ENCODE measurements at places on chromosomes 11 and 22.

DNA sequence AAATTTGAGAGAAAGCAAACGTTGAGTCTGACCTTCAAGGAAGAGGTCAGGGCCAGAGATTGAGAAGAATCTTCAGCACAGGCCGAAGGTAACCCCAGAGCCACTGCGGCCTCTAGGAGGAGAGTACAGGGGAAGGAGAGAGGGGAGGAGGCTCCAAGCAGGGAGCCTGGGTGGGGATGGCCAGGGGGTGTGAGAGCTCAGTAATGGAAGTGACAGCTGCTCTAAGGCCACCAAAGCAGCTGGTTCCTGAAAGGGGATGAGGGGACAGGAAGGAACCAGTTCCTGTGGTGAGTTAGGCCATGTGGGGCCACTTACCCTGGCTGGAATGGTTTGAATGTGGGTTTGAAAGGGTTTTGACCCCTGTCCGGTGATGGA, 46.1 kb downstream of the PISD start:
- no peak for DNase-seq

DNA sequence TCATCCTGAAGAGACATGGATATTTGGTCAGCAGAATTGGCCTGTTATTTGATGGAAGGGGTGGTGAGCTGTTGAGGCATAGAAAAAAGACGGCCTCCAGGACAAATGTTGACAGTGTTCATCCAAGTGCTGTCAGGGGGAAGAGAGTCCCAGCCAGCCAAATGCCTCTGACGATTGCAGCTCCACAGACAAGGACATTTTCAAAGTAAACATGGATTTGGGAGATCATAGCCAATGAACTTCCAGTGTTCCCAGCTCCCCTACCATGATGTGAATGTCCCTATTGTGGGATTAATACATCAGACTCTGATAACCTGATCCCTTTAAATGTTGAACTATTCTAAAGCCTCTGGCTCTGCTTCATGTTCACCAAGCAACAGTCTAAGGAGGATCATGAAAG, 31.2 kb upstream of the PSMA1 start:
- DNase-seq, result no peak

GRCh38 chr11:102144357-102145355, 34.4 kb downstream of the YAP1 start:
- no peak for DNase-seq

DNA sequence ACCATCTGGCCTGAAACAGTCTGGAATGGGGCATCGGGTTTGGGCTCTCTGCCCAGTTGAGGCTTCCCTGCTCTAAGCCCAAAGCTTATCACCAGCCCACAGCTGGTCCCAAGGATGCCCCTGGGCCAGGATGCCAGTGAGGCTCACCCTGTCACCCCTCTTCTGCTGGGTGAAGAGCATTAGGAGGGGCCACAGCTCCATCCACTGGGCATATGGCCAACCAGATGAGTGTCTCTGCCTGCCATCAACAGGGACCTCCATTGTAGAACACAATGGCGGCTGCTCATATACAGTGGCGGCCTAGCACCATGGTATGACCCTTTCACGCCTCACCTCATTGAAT, 5.6 kb downstream of the CHST1 start:
- DNase-seq, result no peak

DNA sequence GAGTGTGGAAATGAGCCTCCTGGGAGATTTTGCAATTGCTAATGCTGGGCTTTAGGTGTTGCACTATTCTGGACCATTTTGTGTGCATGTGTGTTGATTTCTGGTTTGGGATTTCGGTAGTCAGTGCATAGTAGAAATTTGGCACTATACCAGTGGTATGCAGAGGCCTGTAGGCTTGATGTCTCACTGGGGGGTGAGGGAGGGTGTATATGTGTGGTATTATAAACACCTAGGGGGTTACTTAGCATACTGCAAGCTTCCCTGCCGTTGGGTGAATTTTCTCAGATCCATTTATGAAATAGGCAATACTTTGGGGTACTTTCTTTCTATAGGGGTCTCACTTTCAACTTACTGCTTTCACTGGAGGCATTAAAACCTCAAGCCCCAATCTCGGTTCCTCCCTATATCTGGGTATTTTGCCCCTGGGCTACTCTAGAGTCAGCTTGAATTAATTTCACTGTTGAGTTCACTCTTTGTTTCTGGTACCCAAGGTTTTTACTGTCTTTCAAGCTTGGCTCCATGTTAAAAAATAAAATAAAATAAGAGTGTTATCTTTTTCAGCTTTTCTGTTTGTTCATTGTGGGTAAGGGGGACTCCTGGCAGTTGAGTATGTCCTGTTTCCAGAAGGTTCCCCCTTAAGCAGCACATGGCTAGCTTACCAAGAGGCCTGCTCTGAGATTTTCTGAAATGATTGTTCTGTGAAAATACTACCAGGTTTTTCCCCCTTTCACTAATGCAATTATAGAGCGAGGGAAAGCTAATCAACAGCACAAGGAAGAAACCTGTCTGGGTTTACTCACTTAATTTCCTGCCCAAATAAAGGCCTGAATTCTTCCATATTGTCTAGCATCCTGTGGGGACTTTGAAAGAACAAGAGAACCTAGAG, 45.8 kb downstream of the PPFIBP2 start:
- DNase-seq, result no peak

DNA sequence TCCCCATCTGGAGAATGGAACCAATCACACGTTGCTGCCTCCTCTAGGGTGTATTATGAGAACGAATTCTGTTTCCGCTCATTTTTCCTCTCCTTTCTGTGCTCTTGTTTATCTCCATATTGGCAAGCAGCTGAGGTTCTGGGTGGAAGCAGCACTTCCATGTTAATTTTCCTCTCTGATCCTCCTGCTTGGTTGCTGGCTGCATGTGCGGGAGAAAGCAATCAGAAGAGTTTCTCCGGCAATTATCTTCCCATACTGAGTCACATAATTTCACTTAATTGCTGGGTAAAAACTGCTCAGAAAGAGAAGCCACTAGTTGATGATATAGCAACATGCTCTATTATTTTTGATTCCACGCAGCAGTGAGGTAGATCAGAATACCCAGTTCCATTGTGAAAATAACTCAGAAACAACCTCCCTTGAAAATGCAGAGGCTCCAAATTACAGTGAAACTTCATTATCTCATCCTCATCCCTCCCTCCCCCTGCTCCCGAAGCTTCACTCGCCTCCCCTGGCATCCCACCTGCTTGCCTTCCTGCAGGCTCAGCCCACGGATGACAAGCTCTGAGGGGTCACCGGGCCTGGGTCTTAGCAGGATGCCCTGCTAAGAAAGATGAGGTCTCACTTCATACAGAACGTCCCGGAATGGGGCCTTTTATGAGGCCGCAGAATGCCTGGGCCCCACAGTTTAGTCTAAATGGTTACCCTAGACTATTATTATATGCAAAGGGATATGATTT, 20.4 kb downstream of the FXYD6 start:
- no peak for DNase-seq

DNA sequence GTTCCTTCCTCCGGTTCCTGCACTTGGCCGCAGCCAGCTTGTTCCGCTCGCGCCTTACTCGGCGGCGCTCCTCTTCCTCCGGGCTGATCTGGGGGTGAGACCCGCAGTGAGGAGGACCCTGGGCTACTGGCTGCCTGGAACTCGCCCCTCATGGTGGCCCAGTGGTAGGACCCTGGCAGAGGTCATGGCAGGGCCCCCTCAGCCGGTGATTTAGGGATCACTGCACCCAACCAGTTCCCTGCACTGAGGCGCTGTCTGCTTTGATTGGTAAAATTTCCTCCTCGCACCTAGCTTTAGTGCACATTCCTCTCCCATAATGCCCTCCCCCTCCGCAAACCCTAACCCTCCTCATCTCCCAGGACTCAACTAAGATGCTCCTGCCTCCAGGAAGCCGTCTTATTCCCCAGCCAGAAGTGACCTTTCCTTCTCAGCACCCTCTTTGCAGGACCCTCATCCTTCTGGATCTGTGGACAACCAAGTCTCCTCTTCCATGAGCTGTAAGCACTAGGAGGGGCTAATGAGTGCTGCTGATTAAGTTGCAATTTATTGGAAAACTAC, 3.6 kb downstream of the CCDC85B start:
- no peak for DNase-seq

GRCh38 chr11:8705146-8705545, 22.6 kb downstream of the RPL27A start:
- no peak for DNase-seq

- DNase-seq, result no peak
These were observed 778 bp downstream of the KDELR3 start for GRCh38 chr22:38468443-38469305.

DNA sequence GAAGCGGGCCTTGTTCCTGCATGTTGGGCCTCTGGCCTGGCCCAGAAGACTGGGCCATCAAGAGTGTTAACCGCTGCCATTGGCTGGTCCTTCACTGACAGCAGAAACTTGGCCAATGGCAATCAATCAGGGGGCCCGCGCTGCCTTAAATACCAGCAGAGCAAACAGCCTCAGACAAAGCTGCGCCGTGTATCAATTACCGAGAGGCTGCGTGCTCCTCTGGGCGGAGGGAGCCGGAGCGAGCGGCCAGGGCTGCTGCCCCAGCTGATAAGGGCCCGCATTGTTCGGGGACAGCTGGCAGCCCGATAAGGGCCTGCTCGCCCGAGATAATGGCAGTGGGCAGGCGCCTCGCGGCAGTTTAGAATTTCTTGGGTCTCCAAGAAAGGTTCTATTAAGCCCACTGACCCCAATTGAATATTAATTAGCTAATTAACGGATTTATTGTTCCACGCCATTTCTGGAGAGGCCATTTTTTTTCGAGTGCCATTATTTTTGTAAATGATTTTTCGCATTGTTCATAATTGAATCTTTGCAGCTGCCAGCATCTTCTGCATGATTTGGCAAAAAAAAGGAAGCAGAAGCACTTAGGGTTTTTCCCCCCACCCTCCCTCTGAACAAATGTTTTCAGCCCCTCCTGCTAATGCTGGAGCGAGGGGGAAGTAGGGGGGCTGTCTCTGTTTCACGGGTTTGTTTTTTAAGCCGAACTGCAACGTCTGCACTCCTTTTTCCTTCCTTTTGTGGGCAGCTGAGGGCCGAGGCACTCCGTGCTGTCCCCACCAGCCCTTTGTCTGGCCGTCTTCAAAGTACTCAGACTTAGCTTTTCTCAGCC, 37.6 kb upstream of the RIC3 start:
- DNase-seq, result no peak

DNA sequence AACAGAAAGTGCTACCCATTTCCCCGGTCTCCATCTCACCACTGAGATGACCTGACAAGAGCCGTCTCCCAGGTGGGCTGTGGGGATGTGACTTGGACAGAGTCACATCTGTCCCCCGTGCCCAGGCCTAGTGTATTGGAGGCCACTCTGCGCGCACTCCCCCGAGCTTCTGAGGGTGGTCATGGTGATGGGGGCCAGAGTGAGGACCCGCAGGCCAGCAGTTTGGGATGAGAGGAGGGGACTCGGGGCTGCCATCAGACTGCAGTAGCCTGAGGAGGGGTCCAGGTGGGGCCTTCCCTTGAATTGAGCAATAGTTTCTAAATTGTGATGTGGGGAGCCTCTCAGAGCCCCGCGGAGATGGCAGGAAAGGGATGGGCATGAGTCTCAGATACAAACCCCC, 852.6 kb downstream of the TBC1D22A start:
- no peak for DNase-seq

DNA sequence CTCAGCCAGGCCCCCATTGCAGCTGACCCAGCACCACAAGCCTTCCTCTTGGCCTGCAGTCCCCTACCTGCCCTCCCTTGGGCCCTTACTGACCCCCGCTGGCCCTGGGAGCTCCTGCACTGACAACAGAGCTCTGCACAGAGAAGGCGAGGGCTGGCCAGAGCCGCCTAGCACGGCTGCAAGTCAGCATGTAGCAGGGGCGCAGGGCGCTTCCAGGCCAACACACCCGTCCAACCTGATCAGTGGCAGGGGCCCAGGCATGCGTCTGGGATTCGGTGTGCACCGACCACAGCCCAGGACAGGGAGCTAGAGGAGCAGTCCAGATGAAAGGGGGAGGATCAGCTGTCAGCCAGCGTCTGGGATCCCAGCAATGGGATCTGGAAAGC, 7.6 kb downstream of the WNT7B start:
- DNase-seq, result no peak

DNA sequence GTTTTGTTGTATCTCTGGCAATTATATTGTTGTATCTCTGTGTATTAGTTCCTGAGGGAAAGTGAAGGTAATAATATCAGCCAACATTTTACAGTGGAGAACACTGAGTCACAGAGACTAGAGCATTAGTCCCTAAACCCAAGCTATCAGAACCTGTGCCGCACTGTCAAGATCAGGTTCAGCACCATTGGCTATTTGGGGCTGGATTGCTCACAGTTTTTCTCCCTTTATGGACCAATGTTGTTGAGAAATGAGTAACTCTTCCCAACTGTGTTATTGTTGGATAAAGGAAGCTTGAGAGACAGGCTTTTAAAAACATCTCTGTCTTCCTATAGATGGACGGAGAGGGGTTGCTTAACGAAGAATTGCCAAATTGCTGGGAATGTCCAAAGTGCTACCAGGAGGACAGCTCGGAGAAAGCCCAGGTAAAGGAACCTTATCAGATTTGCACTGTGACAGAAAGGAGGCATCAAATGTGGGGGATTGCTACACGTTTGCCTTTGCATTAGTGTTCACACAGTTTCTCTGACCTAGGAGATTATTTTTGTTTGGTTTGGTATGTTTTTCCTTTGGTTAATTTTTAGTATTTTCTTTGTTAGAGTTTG, 18.2 kb upstream of the GRK2 start:
- no peak for DNase-seq

- DNase-seq, result no peak
These were observed 85.9 kb downstream of the PAX6 start for GRCh38 chr11:31725176-31725575.

- DNase-seq, result no peak
These were observed 14.0 kb downstream of the SERPINH1 start for GRCh38 chr11:75576017-75576416.

DNA sequence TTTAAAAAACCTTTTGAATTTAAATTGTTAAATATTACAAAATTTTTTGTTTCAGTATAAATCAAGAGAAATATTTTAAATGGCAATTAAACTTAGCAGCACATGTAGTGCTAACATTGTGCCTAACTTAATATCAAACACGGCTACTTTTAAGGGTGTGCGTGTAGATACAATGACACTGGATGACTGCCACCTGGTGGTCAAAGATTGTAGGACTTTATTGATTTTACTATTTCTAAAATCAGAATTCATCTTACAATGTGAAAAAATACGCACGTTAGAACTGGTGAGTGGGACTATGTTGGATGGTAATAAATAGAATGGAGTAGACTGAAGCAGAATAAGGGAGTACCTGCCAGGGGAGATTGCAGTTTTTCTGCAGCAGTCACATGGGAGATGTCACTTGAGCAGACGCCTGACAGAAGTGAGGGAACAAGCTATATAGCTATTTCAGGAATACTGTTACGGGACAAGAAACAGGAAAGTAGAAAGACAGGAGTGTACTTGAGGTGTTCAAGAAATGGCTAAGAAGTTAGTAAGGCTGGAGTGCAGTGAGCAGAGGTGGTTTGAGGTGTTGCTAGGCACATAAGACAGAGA, 52.9 kb downstream of the UVRAG start:
- DNase-seq, result peak; percentile 2

GRCh38 chr22:17794726-17795542, 20.7 kb upstream of the BID start:
- DNase-seq, result no peak

DNA sequence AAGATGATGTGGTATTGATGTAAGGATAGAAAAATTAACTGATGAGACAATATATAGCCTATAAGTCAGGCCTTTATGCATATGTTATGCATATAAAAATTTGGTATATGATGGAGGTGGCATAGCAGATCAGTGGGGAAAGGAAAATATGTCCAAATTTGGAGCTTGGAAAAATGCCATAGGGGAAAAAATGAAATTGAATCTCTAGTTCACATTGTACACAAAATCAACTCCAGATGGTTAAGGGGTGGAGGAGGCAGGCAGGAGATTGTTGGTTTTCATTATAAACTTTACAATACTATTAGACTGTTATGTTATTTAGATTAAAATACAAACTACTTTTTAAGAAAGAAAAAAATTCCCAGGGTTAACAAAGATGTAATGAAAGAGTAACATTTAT, 15.1 kb upstream of the CD3E start:
- DNase-seq, result no peak

Data from DMS79 (cell line).